ENCODE measurements at places on chromosomes 13 and 19. TPM values are rescaled to one million over a fixed set of nuclear protein-coding genes. Genes with fewer than 3 reads are reported as not detected.
A peak's percentile ranks its signal among the peaks of the same experiment; 100 is the strongest.

DNA sequence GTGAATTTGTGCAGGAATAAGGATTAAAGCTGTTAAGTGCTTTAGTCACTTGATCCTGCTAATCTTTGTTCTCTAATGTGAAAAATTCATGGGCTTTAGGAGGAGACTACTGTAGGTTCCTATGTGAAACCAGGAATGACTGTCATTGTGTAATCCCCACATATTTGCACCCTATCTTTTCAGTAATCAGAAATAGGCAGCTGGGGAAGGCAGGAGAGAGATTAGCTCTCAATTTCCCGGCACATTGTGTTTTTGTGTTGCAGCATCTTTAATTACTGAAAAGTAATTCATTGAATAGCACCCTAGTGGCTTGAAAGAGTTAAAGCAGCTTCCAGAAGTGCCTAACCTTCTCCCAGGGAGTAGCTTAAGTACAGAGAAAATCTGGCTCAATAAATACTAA, 282.9 kb downstream of the OLFM4 start:
- no peak for DNase-seq

- DNase-seq, result no peak
These were observed 76.4 kb upstream of the MCF2L start for GRCh38 chr13:112892426-112893206.

GRCh38 chr13:105573136-105573535, 962.3 kb downstream of the EFNB2 start:
- DNase-seq, result no peak

GRCh38 chr19:41612483-41612882, 14.4 kb downstream of the CEACAM4 start:
- no peak for DNase-seq

GRCh38 chr13:41611385-41611784, 154.0 kb downstream of the RGCC start:
- no peak for DNase-seq

- DNase-seq, result peak; percentile 24
These were observed 14.0 kb downstream of the SCGB2B2 start for GRCh38 chr19:34662919-34663318.

DNA sequence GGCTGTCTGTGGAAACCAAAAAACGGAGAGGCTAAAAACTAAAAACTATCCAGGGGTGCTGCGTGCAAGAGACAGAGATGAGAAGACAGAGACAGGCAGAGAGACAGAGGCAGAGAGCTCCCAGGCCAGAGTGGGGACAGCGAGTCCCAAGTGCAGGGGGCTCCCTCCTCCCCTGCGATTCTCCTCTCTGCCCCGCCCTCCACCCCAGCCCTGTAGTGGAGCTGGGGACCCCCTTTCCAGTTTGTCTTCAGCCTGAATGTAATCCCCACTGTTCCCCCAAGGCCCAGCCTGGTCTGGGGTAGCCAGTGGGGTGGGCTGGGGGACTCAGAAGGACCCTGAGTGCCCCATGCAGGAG, 2.0 kb downstream of the NFIC start:
- no peak for DNase-seq

GRCh38 chr13:31000889-31001288, 68.4 kb downstream of the TEX26 start:
- no peak for DNase-seq

GRCh38 chr13:43942286-43942685, 62.6 kb downstream of the LACC1 start:
- DNase-seq, result peak; percentile 4

GRCh38 chr13:49395451-49395865, 48.4 kb downstream of the CAB39L start:
- DNase-seq, result no peak

Gene SPACA6
- total RNA-seq, result 3.6 TPM

Gene FCER2
- total RNA-seq, result not detected

Gene ZSCAN5C
- total RNA-seq, result not detected

Gene CYP2F1
- not detected for total RNA-seq

Gene CD79A
- not detected for total RNA-seq

Gene FAM216B
- not detected for total RNA-seq

Gene CBY2
- total RNA-seq, result not detected

Gene HSPB6
- total RNA-seq, result 0.06 TPM

Measured in Daoy (cell line).